ENCODE measurements at places on chromosomes 5 and 9.

- no peak for DNase-seq
These were observed 83.9 kb downstream of the PRLR start for GRCh38 chr5:35146406-35146805.

DNA sequence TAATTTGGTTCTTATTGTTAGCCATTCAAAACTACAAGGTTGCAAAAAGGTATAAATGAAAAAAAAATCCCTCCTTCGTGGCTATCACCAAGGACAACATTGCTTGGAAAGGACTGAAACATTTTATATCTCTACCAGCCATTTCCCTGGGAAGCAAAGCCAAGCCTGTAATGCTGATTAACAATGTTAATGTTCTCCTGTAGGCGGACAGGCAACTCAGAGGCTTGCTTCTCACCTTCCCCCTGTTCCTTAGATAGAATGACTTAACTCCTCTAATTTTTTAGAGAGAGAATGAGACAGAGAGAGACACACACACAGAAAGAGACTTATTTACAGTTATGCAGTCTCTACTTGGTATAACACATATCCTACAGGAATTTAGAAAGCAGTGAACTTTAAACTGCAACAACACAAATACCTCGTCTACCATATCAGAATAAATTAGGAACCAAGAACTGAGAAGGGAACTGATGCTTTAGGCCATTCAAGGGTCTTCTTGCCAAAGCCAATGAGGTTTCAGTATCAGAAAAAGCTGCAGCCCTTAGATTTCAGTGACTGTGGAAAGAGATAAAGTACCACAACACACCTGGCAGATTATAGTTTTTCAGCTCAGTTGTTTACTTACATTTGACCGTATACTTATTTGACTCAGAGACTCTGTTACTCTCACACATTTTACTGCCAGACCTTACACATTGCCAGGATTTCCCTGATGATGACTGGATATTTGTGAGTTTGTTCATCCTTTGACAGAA lies 20.9 kb upstream of the MAN2A1 start:
- no peak for DNase-seq

GRCh38 chr5:137617528-137618205 lies 118.2 kb downstream of the KLHL3 start:
- peak; percentile 10 for DNase-seq

GRCh38 chr5:42806701-42807262 lies 4.9 kb downstream of the SELENOP start:
- no peak for DNase-seq

- peak; percentile 83 for DNase-seq
These were observed 1.7 kb upstream of the PAX5 start for GRCh38 chr9:37035648-37036370.

DNA sequence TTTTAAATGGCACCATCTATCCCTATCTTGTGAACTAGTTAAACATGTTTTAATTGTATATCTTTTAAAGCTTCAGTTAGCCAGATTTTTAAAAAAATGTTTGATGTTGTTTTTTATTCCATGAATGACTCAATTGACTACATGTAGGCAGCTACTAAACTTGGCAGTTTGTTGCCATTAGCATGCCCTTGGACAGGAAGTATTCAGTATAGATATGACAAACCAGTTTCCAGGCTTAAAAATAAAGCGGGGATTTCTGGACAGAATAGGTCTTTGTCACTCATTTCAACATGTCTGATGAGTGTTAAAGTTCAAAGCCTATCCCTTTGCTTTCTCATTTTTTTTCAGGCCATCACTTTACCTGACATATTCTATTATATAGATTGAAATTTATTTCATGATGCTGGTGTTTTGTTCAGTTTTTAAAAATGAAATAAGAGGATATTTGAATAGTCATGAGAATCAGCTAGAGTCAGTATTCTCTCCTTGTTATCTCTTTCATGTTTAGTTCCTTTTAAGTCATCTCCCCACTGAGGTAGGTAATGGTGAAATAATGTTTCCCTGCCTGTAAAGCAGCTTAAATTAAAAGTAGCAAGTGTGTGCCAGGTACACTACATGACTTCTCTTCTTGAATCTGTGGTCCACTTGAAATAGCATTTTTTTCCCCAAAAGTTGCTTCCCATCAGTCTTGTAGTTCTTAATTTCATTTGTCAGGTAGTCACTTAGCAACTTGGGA lies 11.9 kb downstream of the TNFAIP8 start:
- no peak for DNase-seq

GRCh38 chr9:98786750-98787510 lies 9.4 kb downstream of the ANKS6 start:
- no peak for DNase-seq

DNA sequence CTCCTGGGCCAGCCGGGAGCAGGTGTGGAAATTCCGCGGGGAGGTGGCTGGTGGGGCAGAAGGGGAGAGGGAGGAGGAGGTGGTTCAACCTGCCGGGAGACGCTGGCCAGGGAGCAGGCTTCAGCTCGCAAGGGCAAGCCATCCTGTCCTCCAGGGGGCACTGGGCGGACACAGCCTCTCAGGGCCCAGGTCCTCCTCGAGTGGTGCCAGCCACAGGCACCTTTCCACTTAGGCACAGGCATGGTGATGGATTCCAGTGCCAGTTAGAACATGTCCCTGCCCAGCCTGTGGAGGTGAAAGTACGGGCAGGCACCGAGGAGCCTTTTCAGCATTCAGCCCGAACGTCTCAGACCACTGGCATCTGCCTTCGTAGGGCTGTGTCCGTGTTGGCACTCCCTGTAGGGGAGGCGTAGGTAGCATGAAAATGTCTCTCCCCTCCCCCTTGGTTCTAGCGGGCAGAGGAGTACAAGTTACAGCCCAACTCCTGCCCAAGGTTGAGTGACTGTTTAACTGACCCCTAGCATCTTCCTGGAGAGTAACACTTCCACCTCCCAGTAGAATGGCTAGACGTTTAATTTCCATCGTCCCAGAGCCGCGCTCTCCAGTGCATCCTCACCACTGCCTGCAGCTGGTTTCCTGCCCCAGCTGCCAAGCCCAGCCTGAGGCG lies 48.9 kb downstream of the DAB2IP start:
- peak; percentile 52 for DNase-seq

DNA sequence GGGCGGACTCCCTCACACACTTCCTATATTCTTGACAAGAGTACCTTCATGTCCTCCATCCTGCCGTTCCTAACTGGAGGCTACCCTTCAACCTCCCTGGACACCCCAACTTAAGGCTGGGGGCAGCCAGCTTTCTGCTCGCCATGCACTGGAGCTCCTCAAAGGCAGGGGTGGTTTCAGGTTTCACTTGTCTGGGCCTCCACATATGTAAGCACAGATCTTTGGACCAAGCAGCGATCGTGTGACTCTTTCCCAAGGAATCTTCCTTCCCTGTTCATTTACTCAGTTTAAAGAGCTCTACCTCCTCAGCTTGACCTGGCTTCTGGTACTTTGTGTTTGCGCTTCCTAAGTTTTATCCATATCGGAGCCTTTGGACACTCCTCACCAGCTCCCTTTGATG lies 34.2 kb upstream of the TRPC7 start:
- no peak for DNase-seq

GRCh38 chr9:114799441-114799840 lies 6.4 kb downstream of the TNFSF15 start:
- no peak for DNase-seq

- no peak for DNase-seq
These were observed 16.8 kb downstream of the GLDC start for GRCh38 chr9:6628704-6629103.

DNA sequence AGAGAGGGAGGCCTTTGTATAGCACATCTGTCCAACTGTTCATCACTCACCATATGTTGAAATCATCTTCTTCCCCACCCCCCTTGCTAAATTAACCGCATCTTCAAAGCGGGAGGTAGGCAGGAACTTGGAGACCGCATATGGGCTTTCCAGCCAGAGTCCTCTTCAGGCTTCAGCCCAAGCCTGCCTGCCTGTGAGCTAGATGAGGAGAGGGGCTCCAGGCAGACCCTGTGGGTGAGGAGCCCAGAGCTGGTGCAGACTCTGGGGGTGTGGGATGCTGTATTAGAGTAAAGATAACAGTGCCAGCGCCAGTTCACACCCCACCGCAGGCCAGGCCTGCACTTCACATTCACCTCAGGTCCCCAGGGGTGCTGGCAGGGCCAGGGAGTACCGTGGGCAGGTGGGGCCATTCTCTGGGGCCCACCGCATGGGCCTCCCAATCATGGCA lies 16.2 kb downstream of the PRRC2B start:
- DNase-seq: no peak

- peak; percentile 0 for DNase-seq
These were observed 7.1 kb downstream of the PHYHD1 start for GRCh38 chr9:128927731-128928411.

DNA sequence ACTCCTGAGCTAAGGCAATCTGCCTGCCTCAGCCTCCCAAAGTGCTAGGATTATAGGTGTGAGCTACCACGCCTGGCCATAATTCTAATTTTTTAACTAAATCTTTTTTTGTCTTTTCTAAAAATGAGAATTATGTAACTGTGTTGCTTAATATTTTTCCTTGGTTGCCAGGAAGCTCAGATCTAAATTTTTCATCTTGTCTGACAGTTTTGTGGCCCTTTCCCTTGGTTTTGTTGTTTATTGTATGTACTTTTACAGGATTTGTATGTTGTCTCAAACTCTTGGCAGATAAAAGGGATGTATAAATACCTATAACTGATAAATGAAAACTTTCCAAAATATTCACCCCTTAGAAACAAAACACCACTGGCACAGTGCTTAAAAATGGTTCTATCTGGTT lies 88.2 kb upstream of the KLF9 start:
- no peak for DNase-seq

- peak; percentile 31 for DNase-seq
These were observed 80.6 kb downstream of the FBXO4 start for GRCh38 chr5:42005561-42006153.

DNA sequence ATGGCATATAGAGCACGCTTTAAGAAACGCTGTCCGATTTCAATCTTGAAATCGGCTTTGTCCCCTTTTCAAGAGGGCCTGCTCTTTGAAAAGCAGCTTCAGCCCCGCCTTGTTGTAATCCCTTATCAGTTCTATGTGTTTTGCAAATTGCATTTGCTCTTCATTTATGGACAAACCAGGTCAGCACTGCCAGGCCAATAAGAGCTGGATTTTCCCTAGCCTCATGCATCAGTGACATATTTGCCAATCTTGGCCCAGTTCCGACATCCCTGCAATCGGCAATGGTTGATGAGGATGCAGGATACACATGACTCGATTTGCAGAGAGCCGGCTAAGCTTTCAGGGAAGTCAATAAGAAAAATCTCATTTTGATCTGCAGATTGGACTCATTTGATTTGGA lies 529.1 kb upstream of the CLINT1 start:
- DNase-seq: no peak

DNA sequence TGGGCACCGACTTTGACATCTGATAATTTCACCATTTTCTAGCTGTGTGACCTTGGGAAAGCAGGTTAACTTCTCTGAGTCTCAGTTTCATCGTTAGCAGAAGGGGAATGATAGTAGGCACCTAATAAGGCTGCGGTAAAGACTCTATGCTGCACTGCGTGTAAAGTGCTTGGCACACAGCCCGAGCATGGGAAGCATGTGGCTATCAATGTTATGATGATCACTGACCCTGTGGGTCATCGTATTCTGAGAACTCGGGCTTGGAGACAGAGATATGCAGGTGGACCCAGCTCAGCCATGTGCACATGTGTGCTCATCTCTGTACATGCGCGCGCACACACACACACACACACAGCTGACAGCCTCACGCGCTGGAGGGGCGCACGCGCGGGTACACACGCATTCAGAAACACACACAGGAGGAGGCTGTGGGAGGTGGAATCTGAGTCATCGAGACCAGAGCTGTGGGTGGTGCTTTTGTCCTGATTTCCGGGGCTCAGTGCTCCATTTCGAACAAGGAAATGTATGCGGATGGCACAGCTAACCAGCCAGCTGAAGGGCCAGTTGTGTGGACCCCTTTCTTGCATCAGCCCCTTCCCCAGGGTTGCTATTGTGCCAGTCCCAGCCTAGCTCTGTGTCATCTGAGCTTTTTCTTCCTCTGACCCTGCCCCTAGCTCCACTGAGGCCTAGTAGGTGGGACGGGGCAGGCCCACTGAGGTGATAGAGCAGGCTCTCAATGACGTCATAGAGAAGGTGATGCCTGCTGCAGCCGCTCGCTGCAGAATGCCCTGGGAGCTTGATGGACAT lies 11.1 kb upstream of the ARAP3 start:
- DNase-seq: no peak

DNA sequence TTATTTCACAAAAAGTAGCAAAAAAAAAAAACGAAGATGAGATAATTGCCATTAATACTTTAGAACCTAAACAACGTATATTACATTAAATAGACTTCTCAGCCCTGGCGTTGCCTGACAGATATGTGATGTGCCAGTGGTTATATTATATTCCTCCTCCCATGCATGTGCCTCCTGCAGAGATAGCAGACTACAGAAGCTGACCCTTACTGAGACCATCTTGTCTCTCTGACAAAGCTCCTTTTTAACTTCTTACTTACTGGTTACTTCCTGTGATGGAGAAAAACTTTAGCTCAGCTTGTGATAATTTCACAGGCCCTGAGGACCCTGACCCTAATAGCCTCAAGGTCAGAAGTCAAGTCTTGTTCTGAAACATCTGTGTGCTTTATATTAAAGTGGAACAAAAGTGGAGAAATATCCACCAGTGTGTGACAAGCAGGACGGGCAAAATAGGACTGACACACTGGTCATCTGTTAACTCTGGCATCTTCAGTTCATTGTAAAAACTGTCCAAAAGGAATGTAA lies 80.6 kb upstream of the POU5F2 start:
- no peak for DNase-seq

- DNase-seq: no peak
These were observed 192.8 kb downstream of the ARRDC3 start for GRCh38 chr5:91190314-91190690.

GRCh38 chr9:26723486-26723885 lies 169.1 kb downstream of the CAAP1 start:
- DNase-seq: peak; percentile 12

DNA sequence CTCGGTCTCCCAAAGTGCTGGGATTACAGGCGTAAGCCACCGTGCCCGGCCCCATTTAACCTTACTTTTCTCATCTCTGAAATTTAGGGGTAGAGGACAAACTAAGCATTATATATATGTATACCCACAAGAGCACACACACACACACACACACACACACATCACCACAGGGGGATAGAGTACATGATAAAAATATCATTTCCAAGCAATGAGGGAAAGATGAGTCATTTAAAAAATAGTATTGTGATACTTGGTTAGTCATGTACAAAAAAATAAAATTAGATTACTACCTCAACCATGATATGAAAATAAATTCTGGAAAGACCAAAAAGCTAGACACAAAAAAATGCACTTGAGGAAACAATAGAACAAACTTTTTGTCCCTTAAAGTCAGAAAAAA lies 67.2 kb downstream of the CDH18 start:
- no peak for DNase-seq

GRCh38 chr5:54932789-54933188 lies 52.6 kb downstream of the ESM1 start:
- DNase-seq: no peak

DNA sequence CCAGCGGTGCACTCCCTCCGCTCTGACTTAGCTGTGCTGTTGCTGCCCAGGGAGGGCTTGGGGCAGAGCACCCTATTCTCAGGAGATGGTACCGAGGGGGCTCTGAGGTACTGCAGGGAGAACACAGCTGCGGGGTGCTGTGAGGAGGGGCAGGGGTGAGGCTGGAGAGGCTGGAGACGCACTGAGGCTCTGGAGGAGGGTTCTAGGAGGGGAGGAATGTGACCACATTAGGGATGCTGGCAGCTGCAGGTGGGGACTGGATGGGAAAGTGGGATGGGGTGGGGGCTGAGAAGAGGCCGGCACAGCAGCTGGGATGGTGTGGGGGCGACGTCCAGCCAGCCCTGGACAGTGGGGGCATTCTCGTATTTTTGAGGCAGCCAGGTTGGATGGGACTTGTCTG lies 20.9 kb downstream of the NCS1 start:
- DNase-seq: no peak
